AG04450 (cell line): ENCODE measurements at places on chromosomes 1 and 21.

DNA sequence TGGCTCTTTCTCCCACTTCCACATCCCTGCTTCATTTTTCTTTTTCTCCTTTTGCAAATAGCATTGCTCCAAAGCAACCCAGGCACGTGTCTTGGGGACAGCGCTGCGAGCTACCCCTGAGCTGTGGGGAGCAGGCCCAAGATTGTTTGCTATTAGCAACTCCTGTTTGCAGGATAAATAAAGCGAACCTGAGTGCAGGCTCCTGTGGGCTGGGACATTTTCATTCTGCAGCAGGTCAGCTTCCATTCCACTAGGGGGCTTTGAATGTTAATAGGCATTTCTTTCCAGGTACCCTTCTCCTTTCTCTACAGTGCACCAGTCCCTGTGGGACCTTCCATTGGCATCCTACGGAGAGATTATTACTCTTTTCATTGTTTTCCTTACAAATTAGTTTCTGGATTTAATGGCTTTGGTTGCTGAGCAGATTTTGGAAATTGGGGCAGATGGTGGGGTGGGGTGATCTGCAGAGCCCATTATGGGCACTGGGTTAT, 54.0 kb downstream of the OLFML3 start:
- no peak for DNase-seq

DNA sequence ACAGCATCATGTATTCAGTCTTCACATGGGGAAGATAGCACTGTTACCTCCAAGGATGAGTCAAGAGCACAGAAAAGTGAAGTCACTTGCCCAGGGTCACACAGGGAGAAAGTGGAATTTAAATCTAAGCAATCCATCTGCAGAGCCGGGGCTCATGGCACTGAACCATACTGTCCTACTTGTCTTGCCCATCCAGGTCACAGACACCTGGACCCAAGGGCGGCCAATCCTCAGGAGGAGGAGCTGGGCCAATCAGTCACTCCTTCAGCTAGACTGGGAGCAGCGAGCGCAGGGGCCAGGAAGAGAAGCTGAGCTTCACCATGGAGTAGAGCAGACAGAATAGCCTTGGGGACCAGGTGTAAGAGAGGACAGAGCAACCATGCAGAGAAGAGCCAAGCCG, 9.2 kb upstream of the GJB5 start:
- no peak for DNase-seq

DNA sequence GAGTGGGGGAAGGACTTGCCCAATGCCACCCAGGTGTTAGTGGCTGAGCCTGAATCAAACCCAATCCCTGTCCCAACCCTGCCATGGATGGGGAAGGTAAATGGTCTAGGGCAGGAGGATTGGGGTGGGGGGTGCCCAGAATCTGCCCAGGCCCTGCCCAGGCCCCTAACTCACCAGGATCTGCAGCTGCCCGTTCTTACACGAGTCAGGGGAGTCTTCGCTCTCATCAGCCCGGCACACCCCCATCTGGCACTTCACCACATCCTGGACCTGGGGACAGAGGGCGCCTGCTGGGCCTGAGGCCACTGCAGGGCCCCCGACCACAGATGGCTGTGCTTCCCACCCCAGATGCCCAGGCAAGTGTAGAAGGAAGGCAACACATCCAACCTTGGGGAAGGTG, 28.5 kb upstream of the COL16A1 start:
- DNase-seq = no peak

DNA sequence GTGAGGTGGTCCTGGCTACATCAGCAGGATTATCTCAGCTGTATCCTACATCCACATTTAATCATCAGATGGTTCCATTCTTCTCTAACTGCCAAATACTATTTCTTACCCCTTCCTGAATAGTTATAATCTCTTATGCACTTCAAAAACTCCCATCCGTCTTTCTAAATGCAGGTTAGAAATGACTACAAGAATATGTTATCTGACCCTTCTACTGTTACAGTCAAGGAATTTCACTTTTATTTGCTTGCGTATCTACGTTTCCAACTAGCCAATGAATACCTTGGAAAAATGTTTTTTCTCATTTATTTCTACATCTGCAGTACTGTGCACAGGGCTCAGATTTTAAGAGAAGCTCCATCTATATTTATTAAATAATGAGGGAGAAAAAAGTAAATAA, 709.9 kb downstream of the KCNT2 start:
- no peak for DNase-seq

DNA sequence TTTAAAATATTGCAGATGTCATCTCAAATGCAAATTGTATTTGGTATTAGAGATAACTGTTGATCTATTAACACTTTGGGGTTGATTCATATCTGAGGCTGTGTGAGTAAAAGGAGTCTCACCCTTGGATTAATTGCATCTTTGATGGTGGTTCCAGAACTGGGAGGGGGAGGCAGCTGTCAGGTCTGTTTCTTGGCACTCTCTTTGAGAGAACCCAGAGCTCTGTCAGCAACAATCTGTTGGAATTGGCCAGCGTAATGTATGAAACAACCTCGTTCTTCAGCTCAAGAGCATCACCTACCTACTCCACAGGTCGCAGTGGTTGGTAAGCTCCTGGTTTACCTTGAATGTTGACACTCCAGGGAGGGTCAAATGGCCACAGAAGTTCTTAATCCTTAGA, 424.1 kb downstream of the CAMTA1 start:
- no peak for DNase-seq

GRCh38 chr1:15185617-15186016, 32.1 kb downstream of the TMEM51 start:
- DNase-seq = no peak

DNA sequence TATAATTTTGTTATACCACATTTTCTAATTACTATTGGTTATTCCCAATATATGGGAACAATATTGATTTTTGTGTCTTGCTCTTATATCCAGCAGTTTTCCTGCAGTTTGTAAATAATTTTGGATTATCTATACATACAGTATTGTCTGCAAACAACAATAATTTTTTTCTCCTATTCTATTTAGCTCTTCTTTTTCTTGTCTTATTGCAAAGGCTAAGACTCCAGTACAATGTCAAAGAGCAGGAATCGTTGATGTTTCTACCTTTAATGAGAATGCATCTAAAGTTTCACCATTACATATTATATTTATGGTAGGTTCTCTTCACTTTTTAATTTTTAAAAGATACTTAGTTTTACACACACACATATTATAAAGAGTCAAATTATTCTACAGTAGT, 4.1 kb upstream of the AVPR1B start:
- DNase-seq = no peak

- DNase-seq = no peak
Measured at GRCh38 chr1:34910425-34910824, 19.0 kb downstream of the DLGAP3 start.

- DNase-seq = no peak
Measured at GRCh38 chr21:29654855-29655254, 284.9 kb downstream of the GRIK1 start.

- no peak for DNase-seq
Measured at GRCh38 chr1:59045636-59046035, 251.3 kb upstream of the FGGY start.

DNA sequence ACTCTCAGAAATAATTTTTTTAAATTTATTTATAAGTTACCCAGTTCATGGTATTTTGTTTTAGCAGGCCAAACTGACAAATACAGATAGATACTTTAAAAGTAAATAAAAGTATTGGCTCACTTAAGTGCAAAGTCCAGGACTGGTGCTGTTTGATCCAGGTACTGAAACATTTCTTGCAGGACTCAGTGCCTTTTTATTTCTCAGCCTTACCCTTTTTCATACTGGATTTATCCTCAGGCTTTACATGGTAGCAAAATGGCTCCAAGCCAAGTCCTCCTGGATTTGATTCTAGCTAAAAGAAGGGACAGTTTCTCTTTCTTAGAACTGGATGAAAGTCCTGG, 83.8 kb downstream of the DIRAS3 start:
- DNase-seq = no peak

- no peak for DNase-seq
Measured at GRCh38 chr1:177190308-177190970, 19.7 kb downstream of the BRINP2 start.

GRCh38 chr21:30482130-30482529, 2.0 kb upstream of the KRTAP19-1 start:
- no peak for DNase-seq

DNA sequence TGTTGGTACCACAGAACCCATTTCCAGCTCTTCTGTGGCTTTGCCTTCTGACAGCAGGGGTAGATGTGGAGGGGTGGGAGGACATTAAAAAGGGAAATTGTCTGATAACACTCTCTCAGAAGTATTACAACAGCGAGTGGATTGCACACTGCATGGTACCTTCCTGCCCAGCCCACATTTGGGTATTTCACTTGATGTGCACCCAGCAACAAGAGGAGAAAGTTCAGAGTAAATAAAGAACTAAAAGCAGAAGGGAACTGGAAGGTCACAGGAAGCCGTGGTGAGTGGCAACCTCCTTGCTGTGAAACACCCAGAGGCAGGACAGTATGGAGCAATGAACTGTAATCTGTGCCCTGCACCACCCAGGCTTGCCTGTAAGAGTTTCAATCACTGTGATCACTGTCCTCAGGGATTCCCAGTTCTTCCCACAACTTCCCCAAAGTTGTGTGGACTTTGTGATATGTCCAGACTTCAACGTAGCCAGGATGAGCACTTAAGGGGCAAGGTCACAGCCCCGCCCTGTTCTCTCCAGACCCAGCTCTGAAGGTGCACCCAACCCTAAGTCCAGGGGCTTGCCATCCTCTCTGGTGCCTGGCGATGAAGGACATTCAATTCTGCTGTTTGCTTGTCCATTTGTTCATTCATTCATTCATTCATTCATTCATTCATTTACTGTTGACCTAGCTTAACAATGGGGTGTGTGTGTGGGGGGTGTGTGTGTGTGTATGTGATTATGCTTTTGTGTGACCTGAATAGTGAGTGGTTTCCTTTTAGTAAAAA, 18.7 kb upstream of the F5 start:
- DNase-seq = no peak

DNA sequence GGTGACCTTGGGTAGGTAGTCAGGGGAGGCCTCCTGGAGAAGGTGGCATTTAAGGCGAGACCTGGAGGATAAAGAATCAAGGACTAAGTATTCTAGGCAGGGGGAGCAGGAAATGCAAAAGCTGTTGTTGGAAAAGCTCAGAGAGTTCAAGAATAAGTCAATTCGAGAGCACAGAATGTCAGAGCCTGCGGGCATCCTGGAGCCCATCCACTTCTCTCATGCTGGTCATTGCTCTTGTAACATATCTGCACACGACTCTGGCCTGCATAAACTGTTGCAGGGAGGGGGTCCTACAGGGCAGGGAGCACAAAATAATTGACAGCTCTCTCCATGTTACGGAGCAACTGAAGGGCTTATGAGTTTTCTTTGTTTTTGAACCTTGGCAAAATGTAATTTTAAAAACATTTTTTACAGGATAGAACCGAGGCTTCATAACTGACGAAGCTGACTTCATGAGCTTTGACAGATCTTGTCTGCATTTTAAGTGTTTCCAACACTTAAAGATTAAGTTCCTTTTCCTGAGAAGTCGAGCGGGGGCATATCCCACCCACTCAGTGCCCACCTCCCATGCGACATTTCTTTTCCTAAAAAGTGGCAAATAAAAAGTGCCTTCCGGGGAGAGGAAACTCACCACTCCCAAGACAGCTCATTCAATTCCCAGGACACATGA, 4.2 kb downstream of the PLA2G5 start:
- no peak for DNase-seq

GRCh38 chr1:6180707-6181311, 688 bp upstream of the CHD5 start:
- no peak for DNase-seq

- DNase-seq = peak; percentile 32
Measured at GRCh38 chr1:15454256-15454655, 2.3 kb upstream of the CELA2A start.

DNA sequence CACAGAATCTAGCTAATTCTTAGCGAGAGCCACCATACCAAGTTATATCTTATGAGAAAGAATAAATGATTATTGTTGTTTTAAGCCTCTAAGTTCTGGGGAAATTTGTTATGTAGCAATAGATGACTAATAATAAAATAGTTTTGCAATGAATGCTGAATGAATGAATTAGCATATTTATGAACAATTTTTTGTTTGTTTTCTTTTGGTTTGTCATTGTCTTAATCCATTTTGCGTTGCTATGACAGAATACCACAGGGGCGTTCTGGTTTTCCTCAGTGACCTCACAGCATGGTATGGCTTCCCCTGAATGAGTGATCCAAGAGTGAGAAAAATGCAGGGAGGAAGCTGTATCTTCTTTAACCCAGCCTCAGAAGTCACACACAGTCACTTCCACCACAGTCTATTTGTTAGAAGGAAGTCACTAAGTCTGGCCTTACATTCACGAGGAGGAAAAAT, 53.8 kb upstream of the HPDL start:
- DNase-seq = peak; percentile 26

GRCh38 chr1:89060091-89060490, 4.9 kb downstream of the GBP1 start:
- no peak for DNase-seq

GRCh38 chr1:220776720-220777326, 9.9 kb upstream of the MTARC1 start:
- peak; percentile 33 for DNase-seq

DNA sequence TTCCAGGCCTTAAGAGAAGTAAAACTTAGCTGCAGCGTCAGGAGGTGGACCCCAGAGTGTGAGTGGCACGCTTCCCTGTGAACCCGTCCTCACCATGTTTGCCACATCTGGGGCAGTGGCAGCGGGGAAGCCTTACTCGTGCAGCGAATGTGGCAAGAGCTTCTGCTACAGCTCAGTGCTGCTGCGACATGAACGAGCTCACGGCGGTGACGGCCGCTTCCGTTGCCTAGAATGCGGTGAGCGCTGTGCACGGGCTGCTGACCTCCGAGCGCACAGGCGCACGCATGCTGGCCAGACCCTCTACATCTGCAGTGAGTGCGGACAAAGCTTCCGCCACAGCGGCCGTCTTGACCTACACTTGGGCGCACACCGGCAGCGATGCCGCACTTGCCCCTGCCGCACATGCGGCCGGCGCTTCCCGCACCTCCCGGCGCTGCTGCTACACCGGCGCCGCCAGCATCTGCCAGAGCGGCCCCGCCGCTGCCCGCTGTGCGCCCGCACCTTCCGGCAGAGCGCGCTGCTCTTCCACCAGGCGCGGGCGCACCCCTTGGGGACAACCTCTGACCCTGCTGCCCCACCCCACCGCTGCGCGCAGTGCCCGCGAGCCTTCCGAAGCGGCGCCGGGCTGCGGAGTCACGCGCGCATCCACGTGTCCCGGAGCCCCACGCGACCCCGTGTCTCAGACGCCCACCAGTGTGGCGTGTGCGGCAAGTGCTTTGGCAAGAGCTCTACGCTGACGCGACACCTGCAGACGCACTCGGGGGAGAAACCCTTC, 9.3 kb downstream of the ZNF672 start:
- DNase-seq = no peak

GRCh38 chr1:205994346-205994745, 8.8 kb downstream of the RAB7B start:
- no peak for DNase-seq

GRCh38 chr1:245500546-245500945, 345.8 kb downstream of the KIF26B start:
- DNase-seq = peak; percentile 42

DNA sequence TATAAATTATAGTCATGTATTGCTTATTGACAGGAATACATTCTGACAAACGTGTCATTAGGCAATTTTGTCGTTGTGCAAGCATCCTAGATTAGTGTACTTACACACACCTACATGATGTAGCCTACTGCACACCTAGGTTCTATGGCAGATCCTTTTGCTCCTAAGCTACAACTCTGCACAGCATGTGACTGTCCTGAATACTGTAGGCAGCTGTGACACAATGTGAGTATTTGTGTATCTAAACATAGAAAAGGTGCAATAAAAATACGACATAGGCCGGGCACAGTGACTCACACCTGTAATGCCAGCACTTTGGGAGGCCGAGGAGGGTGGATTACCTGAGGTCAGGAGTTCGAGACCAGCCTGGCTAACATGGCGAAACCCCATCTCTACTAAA, 36.5 kb downstream of the TNFRSF8 start:
- DNase-seq = no peak
